Left lobe of liver (tissue), 2 donors: ENCODE measurements at places on chromosomes 12 and 14.

GRCh38 chr12:122668268-122668667, 34.9 kb downstream of the HCAR2 start:
- DNase-seq, result no peak

- no peak for DNase-seq
Measured at GRCh38 chr12:80868576-80868975, 69.2 kb downstream of the LIN7A start.

DNA sequence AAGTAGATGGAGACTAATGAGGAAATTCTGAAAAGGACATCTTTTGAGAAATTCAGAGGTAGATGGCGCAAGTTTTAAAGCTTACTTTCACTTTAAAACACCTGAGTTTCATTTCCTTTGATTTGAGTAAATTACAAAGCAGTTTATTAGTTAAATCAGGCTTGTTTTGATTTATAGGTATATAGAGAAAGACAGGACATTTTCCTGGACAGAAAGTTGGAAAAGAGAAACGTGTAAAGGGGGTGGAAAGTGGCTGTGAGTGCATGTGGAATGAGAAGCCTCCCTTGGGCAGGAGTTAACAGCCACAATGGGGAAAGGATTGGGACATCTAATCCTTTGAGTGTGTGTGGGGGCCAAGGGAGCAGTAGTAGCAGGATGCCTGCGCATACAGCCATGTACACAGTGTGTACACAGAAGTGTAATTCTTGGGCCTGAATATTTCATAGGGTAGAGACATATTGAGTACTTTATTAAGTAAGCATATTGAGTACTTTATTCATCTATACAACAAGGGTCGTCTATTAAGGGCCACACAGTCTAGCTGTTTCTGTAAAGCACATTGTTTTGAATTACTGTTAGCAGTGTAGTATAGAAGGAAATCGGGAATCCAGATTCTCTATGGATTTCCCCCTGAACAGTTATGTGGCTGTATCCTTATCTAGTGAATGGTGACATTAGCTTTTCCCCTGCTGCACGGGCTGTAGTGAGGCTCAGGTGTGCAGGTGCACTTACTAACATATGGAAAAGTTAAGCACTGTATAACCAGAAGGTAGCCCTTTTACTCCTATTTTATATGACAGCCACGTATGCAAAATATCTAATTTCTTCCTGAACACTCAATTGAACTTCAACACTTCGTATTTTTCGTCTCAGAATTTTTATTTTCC, 19.1 kb downstream of the MARK3 start:
- no peak for DNase-seq

DNA sequence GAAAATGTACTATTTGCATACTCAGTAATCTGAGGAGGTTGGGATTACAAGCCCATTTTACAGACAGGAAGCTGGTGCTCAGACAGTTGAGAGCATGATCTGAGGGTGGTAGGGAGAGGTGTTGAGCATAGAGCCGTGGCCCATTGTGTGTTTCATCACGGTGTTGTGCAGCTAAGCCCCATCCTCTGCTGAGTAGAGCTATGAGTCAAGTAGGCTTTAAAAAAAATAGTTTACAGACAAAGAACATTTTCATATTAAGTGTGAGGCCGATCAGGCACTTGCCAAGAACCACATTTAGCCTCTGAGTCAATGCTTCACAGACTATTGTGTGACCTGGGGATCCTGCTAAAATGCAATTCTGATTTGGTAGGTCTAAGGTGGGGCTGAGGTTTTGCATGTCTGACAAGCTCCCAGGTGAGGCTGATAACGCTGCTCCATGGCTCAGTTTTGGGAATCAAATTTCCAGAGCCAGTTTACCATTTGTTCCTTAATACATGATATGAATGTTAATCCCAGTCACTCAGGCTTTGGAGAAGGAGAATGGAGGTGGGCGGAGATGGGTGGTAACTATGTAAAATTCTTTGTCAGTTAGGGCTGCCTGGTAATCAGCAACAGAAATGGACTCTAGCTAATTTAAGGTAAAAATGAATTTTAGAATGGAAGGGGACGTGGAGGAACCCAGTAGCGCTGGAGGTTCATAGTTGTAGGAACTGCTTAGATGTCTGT, 22.2 kb downstream of the ZNF664 start:
- no peak for DNase-seq
